ENCODE measurements at places on chromosomes 4 and X. TPM values are rescaled to one million over a fixed set of nuclear protein-coding genes. Genes with fewer than 3 reads are reported as not detected.

EXOC1L gene
- total RNA-seq, result not detected

- DNase-seq, result peak; percentile 13
Measured at GRCh38 chrX:116239944-116240840, 69.6 kb downstream of the AGTR2 start.

DNA sequence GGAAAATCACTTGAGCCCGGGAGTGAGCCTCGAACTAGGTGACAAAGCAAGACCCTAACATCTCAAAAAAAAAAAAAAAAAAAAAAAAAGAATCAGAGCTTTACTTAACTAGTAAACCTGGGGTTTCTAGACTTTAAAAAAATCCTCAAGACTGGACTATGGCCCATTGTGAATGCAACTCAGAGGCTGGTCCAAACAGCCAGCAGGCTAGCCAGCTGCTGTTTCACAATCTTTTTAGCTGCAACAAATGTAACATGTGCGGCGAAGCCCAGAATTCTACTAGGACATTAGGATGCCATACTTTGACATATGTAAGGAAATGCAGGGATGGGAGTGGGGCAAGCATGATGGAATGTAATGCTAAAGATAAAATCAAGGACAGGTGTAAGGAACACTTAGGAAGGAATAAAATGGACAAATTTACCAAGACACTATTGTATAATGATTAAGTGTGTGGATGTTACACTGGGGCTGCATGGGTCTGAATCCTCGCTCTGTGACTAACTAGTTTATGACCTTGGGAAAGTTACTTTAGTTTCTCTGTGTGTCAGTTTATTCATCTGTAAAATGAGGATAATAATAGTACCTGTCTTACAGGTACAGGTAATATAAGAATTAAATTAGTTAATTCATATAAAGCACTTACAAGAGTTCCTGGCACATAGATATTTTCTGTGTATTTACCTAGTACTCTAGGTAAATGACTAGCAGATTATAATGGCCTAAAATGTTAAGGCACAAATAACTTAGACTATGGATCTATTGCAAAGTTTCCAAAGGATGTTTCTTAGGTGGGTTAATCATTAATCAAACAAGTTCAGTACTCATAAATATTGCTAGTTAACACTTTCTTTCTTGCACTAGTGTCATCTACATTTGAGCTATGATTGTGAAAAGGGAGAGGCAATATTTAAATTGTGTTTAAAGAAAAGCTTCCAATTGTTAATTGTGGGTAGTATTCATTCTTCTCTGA lies 49.5 kb downstream of the HELQ start:
- DNase-seq, result no peak

DNA sequence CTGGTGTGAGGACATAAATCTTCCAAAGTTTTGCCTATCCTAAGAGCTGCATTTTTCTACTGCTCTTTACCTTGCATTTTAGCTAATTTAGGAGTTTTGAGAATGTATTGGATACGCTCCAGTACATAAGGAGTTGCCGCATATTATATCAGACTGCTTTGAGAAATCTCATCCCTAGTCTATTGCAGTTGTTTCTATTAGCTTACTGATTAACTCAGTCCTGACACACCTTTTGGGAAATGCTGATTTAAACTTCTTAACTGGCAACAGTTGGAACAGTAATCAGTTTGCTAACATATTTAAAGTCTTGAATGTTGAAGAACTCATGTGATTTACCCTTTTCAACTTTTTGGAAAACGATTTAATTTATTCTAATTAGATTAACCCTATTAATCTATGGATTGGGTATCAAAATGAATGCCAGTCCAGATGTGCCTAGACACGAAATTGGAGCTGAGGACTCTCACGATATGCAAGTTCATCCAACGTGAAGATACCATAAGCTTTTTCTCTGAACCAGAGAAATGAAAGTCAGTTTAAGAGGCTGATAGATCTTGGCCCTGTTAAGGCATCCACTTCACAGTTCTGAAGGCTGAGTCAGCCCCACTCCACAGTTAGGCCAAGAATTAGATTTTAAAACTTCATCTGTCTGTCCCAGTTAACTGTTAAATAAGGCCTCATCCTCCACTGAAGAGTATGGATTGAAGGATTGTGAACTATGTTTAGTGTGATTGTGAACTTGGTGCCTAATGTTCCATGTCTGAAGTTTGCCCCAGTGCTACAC lies 90.0 kb downstream of the MAOA start:
- DNase-seq, result no peak

ASB9 gene
- 4.9 TPM for total RNA-seq

GRCh38 chrX:13533726-13534125 lies 35.7 kb upstream of the EGFL6 start:
- DNase-seq, result no peak
